ENCODE measurements at places on chromosomes 7 and 10.

- H3K4me3 ChIP-seq: no peak overlapping the region
- H3K4me1 ChIP-seq: no peaks in the 10 kb centered on the region
- no peaks in the 10 kb centered on the region for H3K36me3 ChIP-seq
- H3K27me3 ChIP-seq: no peaks in the 10 kb centered on the region
- DNase-seq: no peak
Measured at GRCh38 chr10:119413471-119414080, 128.9 kb downstream of the RGS10 start.

- no peaks in the 10 kb centered on the region for H3K4me1 ChIP-seq
- no peak overlapping the region for H3K4me3 ChIP-seq
- H3K27ac ChIP-seq: no peak overlapping the region
- no peaks in the 10 kb centered on the region for H3K27me3 ChIP-seq
- H3K36me3 ChIP-seq: no peaks in the 10 kb centered on the region
- no peak for DNase-seq
Measured at GRCh38 chr7:18123508-18124239, 96.0 kb upstream of the PRPS1L1 start.

GRCh38 chr7:77565917-77566316 is 28.8 kb downstream of the PTPN12 start:
- H3K27me3 ChIP-seq: no peaks in the 10 kb centered on the region
- no peak for DNase-seq
- no peaks in the 10 kb centered on the region for H3K4me1 ChIP-seq
- no peaks in the 10 kb centered on the region for H3K36me3 ChIP-seq
- no peak overlapping the region for H3K4me3 ChIP-seq

DNA sequence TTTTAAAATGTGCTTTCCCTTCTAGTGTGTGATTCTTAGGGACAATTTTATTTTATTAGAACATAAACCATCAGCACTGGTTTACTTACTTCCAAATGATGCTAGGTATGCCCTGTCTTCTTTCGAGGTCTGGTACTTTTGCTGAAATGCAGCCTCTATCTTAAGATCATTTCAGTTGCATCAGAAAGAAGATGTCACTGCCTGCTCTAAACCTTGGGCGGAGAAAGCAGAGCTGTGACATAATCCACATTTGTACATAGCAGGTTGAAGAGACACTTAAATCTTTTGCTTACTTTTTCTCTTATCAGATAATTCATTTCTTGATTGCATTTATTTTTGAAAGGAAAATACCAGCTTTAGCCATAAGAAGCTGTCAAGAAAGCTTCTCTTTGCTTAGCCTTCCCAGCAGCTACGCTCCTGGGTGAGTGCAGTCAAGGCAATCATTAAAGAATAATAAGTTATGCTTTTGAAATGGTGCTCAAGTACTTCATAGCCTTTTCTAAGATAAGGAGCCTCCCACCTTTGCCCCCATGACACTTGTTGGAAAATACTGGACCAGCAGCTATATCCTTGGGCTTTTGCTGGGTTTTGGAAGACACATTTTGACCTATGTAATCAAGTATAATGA is 108.4 kb upstream of the SAMD8 start:
- no peaks in the 10 kb centered on the region for H3K36me3 ChIP-seq
- no peaks in the 10 kb centered on the region for H3K4me1 ChIP-seq
- no peak overlapping the region for H3K4me3 ChIP-seq
- no peak for DNase-seq

GRCh38 chr10:19683356-19683755 is 132.9 kb upstream of the PLXDC2 start:
- no peak overlapping the region for H3K27ac ChIP-seq
- no peak for DNase-seq
- no peaks in the 10 kb centered on the region for H3K36me3 ChIP-seq
- no peaks in the 10 kb centered on the region for H3K4me1 ChIP-seq

- no peak overlapping the region for H3K4me3 ChIP-seq
- no peak for DNase-seq
- H3K4me1 ChIP-seq: no peaks in the 10 kb centered on the region
- H3K27ac ChIP-seq: no peak overlapping the region
Measured at GRCh38 chr7:86665669-86666068, 22.0 kb downstream of the GRM3 start.

DNA sequence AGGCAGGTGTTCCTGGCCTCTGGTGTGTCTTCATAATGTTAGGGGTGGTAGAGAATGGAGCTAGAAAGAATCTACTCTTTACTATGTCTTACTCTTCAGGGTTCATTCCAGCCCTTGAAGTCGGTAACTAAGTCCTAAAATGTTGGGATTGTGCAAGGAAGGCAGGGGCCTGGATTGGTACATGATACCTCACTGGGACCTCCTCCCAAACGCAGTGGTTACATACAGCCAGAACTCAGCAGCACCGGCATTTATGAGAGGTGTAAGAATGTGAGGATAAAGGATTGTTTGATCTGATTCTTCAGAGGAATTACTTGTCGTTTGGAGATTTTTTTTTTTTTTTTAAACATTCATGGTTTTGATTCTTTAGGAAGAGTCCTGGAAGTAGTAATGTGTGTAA is 6.9 kb downstream of the COMTD1 start:
- DNase-seq: no peak
- no peak overlapping the region for H3K4me3 ChIP-seq
- H3K36me3 ChIP-seq: no peaks in the 10 kb centered on the region

GRCh38 chr10:29317027-29317420 is 28.2 kb downstream of the LYZL1 start:
- no peak for DNase-seq
- H3K27me3 ChIP-seq: no peaks in the 10 kb centered on the region
- H3K4me3 ChIP-seq: no peak overlapping the region
- H3K36me3 ChIP-seq: no peaks in the 10 kb centered on the region
- H3K4me1 ChIP-seq: no peaks in the 10 kb centered on the region

DNA sequence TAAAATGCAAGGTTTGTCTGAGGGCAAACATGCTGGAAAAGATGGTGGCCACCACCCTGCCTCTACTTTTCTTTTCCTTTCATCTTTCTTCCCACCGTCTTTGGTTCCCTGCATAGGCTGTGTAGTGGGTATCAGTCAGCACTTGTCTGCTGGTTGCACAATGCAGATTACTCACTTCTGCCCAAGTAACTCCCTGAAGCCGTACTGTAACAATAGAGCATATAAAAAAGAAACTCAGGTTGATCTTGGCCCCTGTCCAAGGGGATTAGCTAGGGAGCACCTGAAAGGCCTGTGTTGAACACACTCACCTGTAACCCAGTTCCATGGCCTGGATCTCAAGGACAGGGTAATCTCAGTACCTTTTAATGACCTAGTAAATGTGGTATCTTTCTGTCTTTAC is 533.0 kb upstream of the GALNT17 start:
- peak; percentile 91 for DNase-seq
- H3K36me3 ChIP-seq: no peaks in the 10 kb centered on the region
- no peaks in the 10 kb centered on the region for H3K4me1 ChIP-seq
- H3K27ac ChIP-seq: no peak overlapping the region

GRCh38 chr7:140316165-140316661 is 82.1 kb downstream of the SLC37A3 start:
- H3K4me3 ChIP-seq: no peak overlapping the region
- no peaks in the 10 kb centered on the region for H3K27me3 ChIP-seq
- H3K27ac ChIP-seq: peak overlapping the region; percentile 30
- H3K4me1 ChIP-seq: peaks cover 9% of the 10 kb centered on the region
- no peaks in the 10 kb centered on the region for H3K36me3 ChIP-seq
- peak; percentile 76 for DNase-seq

DNA sequence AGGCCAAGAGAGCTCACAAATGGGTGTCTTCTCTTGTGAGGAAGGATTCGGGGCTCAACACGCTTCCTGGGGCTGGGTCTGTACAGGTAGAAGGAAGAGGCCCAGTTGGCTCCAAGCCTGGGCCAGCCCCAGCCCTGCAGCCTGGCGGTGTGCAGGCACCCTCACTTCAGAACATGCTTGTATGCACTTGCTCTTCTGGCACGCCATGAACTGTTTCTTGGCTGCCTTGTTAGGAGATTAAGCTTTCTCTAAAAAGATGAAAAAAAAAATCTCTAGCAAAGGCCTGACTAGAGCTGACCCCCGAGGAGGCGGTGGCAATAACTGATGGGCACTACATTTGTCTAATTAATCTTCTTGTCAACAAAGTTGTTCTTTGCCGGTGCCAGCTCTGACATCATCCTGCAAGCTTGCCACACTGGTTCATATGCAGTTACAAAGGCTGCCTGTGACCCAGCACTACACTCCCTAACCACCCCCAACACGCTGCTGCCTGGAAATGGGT is 94.7 kb downstream of the WDR11 start:
- H3K27ac ChIP-seq: peak overlapping the region; percentile 72
- H3K27me3 ChIP-seq: no peaks in the 10 kb centered on the region
- peaks cover 10% of the 10 kb centered on the region for H3K4me1 ChIP-seq
- peak; percentile 92 for DNase-seq
- no peaks in the 10 kb centered on the region for H3K36me3 ChIP-seq

DNA sequence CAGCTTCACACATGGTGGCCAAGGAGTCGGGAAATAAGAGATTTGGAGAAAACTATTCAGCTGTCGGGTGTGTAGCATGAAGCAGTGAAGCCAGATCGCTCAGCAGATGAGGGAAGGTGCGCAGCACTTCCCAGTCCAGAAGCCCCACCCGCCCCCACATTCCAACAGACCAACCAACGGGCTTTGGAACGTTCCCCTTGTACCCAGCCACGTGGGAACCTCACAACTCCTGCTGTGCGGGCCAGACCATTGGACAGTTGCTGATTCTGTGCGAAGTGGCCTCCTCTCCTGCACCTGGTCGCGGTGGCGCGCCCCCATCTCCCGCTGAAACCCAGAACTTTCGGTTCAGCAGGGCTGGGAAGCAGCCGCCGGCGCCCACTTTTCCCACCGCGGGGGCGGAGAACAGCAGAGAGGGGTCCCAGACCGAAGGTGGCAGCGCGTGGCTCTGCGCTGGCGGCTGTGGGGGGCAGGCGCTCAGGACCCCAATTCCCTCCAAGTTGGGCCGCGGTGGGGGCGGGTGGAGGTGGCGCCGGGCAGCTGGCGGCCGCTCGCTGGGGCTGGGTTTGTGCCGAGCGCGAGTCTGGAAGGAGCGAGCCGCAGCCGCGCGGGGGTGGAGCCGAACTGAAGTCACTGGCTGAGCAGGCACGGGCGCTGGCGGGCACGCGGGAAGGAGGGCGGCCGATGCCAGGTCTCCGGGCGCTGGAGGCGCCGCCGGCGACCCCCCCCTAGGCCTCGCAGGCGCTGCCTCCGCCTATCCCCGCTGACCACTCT is 1301.5 kb upstream of the SORCS1 start:
- no peaks in the 10 kb centered on the region for H3K4me1 ChIP-seq
- no peaks in the 10 kb centered on the region for H3K27me3 ChIP-seq
- H3K27ac ChIP-seq: no peak overlapping the region
- peak; percentile 13 for DNase-seq

DNA sequence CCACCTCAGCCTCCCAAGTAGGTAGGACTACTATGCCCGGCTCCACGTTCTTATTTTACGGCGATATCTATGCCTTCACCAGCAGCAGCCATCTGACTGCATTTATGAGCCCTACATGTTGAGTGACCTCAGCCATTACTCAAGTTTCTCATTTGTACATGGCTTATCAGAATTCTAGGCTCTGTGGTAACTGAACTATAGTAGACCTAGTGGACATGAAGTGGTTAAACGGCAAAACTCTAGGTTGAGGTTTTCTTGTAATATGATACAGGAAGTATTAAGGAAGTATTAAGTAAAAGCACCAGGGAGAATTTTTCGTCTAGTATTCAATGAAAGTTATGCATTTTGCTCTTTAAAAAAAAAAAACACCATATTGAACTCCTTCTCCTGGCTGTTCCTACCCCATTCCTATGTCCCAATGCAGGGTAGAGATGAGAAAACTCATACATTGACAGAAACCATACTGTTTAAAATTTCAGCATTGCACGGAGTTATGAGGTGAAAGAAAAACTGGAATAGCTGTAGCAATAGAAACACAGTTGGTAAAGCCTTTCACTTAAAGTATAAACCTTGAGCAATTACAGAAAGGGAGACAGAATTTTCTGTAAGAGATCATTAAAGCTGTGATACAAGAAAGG is 39.8 kb upstream of the EPC1 start:
- no peak overlapping the region for H3K4me3 ChIP-seq
- no peaks in the 10 kb centered on the region for H3K36me3 ChIP-seq
- H3K4me1 ChIP-seq: no peaks in the 10 kb centered on the region
- no peak overlapping the region for H3K27ac ChIP-seq
- no peaks in the 10 kb centered on the region for H3K27me3 ChIP-seq

DNA sequence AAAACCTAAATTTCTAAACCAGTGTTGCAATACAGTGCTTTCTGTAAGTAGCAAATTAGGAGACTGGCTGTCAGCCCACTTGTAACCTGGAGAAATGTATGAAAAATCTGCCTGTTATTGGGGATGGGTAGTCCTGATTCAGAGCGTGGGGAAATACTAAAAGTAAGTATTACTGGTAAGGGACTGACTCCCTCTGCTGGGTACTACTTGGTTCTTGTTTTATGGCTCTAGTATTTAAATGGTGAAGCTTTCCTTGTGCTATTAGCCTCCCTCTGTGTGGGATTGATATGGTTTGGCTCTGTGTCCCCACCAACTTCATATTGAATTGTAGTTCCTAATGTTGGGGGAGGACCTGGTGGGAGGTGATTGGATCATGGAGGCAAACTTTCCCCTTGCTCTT is 886.1 kb downstream of the SORCS1 start:
- no peak for DNase-seq
- H3K36me3 ChIP-seq: no peaks in the 10 kb centered on the region
- no peak overlapping the region for H3K4me3 ChIP-seq

DNA sequence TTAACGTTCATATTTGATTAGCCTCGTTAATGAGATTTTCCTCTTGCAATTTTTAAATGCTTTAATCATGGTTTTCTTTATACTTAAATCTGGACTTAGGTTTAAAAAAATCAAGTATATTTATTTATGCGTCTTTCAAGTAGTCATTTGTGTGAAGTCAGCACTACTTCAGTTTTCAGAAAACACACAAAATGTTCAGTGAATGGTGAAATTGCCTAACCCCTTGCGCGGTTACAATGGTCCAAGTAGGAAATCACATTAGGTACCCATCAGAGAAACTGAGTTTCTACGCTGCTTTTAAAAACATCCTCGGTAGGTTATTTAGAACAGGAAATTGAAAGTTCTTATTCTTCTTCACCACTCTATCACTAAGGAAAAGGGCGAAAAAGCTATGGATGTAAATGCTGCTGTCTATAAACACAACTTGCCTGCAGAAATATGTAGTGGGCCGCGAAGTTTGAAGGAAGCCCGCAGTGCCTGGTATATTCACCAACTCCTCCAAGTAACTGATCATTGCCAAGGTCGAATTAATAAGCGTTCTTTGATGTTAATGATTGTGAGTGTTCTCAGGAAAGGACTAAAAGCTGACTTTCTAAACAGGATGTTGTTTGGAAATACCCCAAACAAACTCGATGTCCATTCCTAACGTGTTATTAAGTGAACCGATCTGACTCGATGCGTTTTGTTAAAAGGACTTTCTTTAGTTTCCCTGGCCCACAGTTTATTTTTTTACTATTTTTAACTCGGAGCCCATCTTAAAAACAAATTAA is 1.0 kb downstream of the SYPL1 start:
- peak overlapping the region; percentile 87 for H3K4me3 ChIP-seq
- peak overlapping the region; percentile 96 for H3K27ac ChIP-seq
- H3K4me1 ChIP-seq: peaks cover 2% of the 10 kb centered on the region
- no peaks in the 10 kb centered on the region for H3K36me3 ChIP-seq
